ENCODE measurements at places on chromosomes 3 and 15. TPM values are rescaled to one million over a fixed set of nuclear protein-coding genes. Genes with fewer than 3 reads are reported as not detected.

STRIT1 gene
- total RNA-seq: not detected

FAM81A gene
- total RNA-seq: 3.3 TPM

ELP6 gene
- total RNA-seq: 25.0 TPM

GOLGA6L7 gene
- total RNA-seq: not detected

EFHB gene
- 1.4 TPM for total RNA-seq
